ENCODE measurements at places on chromosomes 3 and 15.

- DNase-seq, result no peak
These were observed 33.1 kb upstream of the UBE2Q2 start for GRCh38 chr15:75809986-75810750.

DNA sequence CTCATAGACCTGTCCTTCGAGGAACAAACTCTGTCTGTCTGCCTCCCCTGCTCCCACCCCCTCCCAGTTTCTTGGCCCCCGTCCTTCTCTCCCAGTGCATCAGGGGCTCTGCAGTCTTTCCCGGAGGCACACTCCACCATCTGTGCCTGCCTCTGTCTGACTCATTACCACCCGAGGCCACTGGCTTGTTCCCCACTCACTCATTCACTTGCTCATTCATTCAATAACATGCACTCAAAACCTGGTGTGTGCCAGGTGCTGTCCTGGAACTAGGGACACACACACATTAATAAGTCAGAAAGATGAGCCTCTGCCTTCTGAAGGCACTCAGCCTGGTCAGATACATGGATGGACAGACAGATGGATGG lies 12.4 kb downstream of the AMIGO3 start:
- DNase-seq, result no peak

DNA sequence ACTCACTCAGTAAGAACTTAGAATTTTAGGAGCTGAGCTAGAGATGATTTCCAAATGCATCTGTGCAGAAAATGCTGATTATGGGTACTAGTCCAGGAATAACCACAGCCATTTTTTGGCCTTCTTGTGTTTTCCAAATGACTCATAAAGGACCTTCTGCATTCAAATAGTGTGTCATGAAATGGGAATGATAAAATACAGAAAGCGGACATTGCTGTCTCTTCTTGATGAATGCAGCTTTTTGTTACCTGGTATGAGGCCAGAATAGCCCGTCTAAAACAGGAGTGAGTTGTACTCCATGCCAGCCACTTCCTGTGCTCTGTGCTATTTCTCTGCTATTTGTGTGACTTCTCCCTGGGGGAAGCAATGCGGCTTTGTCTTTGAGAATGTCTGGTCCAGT lies 20.5 kb upstream of the FRMD5 start:
- no peak for DNase-seq

DNA sequence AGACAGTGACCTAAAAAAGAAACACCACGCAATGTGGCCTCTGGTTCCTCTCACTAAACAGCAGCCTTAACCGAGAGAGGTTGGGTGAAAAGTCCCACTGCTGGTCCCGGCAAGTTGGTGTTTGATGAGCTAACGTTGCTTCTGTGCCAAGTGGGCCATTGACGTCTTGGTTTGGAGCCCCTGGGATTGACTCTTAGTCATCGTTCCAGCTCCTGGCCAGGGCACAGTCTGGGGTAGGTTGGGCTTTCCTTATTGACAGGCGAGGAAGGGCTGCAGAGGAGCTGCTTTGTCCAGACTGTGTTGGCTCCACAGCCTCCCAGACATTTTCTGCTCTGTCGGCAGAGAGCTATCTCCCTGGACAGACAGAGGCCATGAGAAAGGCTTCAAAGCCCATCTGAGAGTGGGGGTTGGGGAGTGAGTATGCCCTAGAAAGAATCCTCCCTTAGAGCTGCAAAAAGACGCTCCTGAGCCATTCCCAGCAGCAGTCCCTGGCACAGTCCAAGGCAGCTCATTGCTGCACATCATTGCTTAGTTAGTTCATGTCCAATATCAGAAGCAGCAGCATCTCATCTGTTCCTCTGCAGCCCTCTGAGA lies 28.6 kb upstream of the C3orf80 start:
- no peak for DNase-seq

DNA sequence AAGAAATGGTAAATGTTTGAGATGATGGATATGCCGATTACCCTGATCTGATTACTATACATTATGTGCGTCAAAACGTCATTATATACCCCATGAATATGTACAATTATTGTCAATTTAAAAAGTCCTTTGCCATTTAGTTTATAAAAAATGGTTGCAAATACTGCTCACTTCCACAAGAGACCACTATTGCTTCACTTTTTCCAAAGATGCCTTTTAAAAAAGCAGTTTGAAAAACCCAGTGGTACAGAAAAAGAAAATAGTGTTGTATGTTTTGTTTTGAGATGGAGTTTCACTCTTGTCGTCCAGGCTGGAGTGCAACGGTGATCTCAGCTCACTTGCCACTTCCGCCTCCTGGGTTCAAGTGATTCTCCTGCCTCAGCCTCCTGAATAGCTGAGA lies 39.3 kb downstream of the EDEM1 start:
- no peak for DNase-seq

DNA sequence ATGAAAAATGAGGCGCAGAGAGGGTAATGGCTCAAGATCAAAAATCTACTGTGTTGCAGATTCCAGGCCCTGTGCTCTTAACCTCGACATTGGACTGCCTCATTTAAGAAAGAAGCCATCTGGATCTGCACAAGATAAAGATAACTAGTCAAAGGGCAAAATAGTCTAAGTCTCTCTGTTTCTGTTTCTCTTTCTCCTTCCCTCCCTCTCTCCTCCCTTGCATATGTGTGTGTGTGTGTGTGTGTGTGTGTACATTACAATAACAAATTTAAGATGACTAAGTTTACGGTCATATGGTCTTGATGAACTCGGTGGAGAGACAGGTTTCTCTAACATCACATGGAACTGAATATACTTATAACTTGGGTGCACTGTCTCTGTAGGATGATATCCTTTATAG lies 69.2 kb downstream of the MEIS2 start:
- DNase-seq, result no peak

DNA sequence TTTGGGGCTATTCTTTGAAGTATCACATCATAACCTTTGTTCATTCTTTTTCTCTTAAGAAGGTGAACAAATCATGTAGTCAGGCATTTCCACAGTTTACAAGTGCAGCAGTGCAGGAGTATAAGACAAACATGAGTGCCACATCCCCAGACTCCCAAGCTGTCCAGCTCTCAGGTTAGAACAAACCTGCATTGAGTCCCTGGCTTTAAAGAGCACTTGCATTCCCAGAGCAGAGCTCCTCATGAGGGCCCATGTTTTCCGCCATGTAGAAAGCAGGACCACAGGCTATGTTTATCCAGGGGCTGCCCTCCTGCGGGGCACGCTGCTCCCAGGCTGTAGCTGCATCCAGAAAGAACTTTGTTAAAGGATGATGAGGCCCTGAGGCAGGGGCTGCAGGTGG lies 267.7 kb downstream of the TLE3 start:
- DNase-seq, result no peak

DNA sequence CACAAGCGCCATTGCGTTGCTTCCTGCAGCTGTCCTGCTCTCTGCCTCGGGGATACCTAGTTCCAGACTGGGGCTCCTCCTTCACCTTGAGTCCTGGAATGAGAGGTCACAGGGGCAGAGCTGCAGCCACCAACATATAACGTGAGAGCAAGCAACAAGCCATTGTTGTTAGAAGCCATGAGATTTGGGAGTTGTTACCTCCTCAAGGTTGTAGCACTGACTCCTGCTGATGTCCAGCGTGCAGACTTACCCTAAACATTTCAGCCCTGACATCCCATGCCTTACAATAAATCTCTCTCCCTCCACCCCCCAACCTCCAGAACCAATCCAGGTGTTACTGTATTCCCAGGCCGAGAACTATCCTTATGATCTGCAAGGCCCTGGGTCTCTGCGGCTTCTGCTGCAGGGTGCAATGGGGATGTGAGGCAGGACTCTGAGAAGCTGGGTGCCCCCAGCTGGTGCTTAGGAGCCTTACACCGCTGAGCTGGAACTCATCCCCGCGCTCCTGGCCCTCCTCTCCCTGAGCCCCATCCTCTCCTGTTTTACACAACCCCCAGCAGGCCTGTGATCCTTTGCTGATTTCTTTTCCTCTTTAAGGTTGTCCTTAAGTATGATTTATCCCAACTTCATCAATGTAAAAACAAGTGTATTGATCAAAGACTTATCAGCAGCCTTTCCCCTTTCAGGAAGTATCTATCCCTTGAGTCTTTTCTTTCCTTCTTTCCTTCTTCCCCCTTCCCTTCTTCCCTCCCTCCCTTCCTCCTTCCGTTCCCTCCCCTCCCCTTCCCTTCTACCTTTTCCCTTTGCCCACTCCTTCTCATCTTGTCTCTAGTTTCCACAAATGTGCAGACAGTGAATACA lies 84.2 kb upstream of the ABHD2 start:
- no peak for DNase-seq

GRCh38 chr3:85251766-85252165 lies 293.0 kb downstream of the CADM2 start:
- DNase-seq, result no peak

DNA sequence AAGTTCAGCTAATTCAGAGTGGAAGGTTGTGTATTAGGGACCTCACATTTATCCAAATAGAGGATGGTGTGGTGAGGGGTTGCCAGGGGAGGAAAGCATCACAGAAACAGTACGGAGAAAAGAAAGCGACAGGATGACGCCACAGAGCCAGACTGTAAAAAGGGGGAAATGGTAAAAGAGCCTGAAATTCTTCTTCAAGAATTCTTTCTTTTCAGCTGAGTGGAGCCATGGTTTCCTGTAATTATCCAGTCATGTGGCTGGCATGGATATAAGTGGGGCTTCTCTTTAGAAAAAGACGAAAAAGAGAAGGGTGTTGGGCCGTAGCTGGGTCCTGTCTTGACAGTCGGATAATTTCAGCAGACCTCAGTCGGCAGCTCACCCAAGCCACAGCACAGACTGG lies 24.5 kb upstream of the PSMD6 start:
- no peak for DNase-seq

DNA sequence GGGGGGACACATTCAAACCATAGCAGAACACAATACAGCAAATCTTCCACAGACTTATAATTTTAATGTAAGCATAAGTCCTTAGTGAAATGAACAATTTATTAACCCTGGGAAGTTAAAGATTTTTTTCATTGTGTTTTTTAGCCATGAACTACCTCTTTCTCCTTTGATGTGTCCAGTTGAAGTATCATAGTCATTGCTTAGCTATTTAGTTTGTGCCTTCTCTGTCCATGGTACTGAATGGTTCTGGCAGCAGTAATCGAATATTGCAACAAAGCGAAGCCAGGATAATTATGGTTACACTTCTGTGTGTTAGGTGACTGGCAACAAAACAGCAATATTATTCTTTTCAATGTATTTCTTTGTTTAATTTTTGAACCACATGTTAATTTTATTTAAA lies 403.0 kb upstream of the ONECUT1 start:
- no peak for DNase-seq

- no peak for DNase-seq
These were observed 84.5 kb downstream of the ASB7 start for GRCh38 chr15:100686725-100687473.

DNA sequence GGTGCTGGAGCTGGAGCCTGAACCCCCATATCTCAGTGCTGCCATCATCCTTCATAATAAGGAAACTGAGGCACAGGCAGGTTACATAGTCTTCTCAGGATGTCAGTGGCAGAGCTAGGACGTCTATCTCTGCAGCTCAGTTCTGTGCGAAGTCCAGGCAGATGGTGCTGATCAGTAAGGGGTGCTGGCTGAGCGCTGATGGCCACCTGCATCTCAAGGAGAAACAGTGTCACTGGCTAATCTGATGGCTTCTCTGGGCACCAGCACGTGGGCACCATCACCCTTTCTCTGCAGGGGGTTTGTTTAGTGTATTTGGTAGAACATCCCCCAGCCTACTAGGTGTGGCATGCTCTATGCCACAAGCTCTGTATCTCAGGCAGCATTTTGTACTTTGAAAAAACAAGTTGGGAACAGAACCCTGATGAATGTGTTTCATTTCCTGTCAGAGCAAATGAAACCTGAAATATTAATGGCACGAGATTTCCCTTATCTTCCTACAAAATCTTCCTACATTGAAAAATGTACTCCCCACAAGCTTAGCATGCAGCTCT lies 35.1 kb downstream of the APBA2 start:
- no peak for DNase-seq

- no peak for DNase-seq
These were observed 4.3 kb upstream of the LTF start for GRCh38 chr3:46468753-46469600.

DNA sequence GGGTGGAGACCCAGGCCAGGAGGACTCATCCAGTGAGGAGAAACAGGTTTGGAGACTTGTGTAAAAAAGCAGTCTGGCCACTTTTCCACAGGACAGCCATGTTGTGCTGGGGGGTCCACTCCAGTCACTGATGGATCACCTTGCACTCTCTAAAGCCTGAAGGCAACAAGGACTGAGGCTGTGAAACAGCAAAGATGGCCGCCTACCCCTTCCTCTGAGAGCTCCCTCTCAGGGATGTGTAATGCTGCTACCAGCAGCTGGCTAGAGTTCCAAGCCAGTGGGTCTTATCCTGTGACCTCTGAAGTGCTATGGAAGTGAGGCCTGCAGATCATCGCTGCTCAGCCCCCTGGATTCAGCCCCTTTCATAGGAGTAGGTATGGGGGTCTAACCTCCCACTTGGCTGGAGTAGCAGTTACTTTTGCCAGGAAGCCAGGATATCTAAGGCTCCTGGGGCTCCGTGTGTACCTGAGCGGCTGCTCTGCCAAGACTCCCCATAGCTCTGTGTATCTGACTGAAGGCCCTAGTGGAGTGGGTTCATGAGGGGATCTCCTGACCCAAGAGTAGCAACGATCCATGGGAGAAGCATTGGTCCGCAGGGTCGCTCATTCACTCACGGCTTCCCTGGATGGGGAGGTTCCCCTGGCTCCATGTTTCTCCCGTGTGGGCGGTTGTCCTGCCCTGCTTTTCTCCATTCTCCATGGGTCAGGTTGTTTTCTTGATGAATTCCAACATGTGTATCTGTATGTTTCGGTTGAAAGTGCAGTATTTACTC lies 69.9 kb upstream of the TNFSF10 start:
- no peak for DNase-seq

- no peak for DNase-seq
These were observed 71.8 kb downstream of the KLF15 start for GRCh38 chr3:126285369-126285768.

DNA sequence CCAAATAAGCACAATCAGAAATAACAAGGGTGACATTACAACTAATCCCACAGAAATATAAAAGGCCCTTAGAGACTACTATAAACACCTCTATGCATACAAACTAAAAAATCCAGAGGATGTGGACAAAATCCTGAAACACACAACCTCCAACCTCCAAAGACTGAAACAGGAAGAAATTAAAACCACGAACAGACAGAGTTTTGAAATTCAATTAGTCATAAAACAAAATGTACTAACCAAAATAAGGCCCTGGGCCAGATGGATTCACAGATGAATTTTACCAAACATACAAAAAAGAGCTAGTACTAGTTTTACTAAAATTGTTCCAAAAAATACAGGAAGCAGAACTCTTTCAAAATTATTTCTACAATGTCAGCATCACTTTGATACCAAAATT lies 1043.6 kb downstream of the DIPK2A start:
- DNase-seq, result no peak

DNA sequence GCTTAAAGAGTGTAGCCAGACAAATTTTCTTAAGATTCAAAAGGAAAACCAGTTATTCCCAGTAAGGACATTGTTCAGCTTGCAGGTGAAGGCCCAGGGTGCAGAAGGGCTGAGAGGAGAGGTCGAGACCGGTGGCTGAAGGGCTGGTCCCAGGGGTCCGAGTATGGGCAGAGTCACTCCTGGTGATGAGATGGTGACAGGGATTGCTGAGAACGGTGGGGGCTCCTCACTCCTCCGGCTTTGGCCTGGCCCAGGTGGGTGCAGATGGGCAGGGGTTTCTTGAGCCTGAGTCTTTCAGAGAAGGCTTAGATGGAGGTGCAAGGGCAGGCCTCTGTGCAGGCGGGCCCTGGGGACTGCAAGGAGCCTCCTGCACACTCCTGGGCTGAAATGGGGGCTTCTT lies 56.2 kb downstream of the ZNF445 start:
- DNase-seq, result no peak

- DNase-seq, result peak; percentile 19
These were observed 787 bp upstream of the SLMAP start for GRCh38 chr3:57755368-57755675.
